ENCODE measurements at places on chromosomes 2 and 18. TPM values are rescaled to one million over a fixed set of nuclear protein-coding genes. Genes with fewer than 3 reads are reported as not detected.

The IL36A gene
- total RNA-seq, result not detected

The MAL gene
- not detected for total RNA-seq

The DLX1 gene
- 31.6 TPM for total RNA-seq

The PIEZO2 gene
- 2.8 TPM for total RNA-seq

The SERPINB4 gene
- not detected for total RNA-seq

The KRCC1 gene
- 11.6 TPM for total RNA-seq

The AAK1 gene
- total RNA-seq, result 86.4 TPM

The SH3BP4 gene
- total RNA-seq, result 14.4 TPM

The KCNJ13 gene
- 3.8 TPM for total RNA-seq

The ASB18 gene
- total RNA-seq, result not detected

The FAM110C gene
- total RNA-seq, result 2.8 TPM

The MAPK4 gene
- 23.8 TPM for total RNA-seq

The DOCK10 gene
- total RNA-seq, result 12.5 TPM

The MCFD2 gene
- 40.7 TPM for total RNA-seq

The SOS1 gene
- 83.6 TPM for total RNA-seq

The SERPINB11 gene
- total RNA-seq, result not detected

The ZNF892 gene
- 62.3 TPM for total RNA-seq

The WDR7 gene
- total RNA-seq, result 138 TPM

The CHRND gene
- total RNA-seq, result not detected

The NGEF gene
- total RNA-seq, result 33.5 TPM

The CHST10 gene
- total RNA-seq, result 89.2 TPM

The DYNAP gene
- total RNA-seq, result not detected

The MEP1B gene
- not detected for total RNA-seq

The CCDC148 gene
- 15.7 TPM for total RNA-seq

The UGT1A10 gene
- total RNA-seq, result not detected
